Lung (tissue), 17 donors: ENCODE measurements at places on chromosomes 13 and 19. TPM values are rescaled to one million over a fixed set of nuclear protein-coding genes. Genes with fewer than 3 reads are reported as not detected.
A peak's percentile ranks its signal among the peaks of the same experiment; 100 is the strongest.

DNA sequence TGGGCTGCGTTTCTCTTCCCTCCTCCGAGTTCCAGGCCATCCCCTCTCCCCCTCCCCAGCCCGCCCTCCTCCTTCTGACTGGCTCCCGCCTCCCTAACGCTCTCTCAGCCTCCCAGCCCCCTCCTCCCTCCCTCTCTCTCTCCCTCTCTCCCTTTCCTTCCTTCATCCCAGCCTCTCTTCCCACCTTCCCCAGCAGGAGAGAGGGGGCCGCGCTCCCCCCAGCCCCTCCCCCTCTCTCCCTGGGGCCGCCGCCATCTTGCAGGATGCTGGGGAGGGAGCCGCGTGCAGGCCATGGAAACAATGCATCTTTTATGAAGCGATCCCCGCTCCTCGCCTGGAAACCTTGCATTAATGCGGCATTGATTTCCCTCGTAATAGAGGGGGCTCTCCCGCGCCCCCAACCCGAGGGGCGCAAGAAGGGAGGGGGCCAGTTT, 42.6 kb upstream of the ADGRL1 start:
- no peaks in the 10 kb centered on the region for H3K27me3 ChIP-seq
- no peaks in the 10 kb centered on the region for H3K36me3 ChIP-seq
- no peak overlapping the region for H3K4me3 ChIP-seq
- H3K4me1 ChIP-seq, result no peaks in the 10 kb centered on the region

DNA sequence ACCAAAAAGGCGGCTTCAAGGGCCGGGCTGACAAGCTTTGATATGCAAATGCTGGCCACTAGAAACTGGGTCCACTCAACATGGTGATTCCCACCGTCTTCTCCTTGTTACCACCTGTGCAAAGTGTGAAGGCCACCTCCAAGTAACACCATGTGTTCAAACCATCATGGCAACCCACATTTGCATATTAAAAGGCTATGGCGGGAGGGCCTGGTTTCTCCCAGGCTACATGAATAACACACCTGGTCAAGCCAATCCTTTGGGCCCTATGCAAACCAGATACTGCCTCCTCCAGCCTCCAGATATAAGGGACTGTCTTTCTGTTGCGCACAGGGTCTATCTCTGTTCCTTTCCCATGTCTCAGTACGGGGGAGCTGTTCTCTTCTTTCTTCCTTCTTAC, 36.6 kb upstream of the ZSCAN5A start:
- no peaks in the 10 kb centered on the region for H3K27me3 ChIP-seq
- no peak for DNase-seq
- H3K36me3 ChIP-seq, result no peaks in the 10 kb centered on the region

GRCh38 chr13:97215325-97215724, 6.8 kb upstream of the MBNL2 start:
- no peak overlapping the region for H3K4me3 ChIP-seq
- H3K27ac ChIP-seq, result no peak overlapping the region
- DNase-seq, result no peak
- H3K36me3 ChIP-seq, result no peaks in the 10 kb centered on the region
- no peaks in the 10 kb centered on the region for H3K27me3 ChIP-seq

- peak overlapping the region; percentile 15 for H3K27ac ChIP-seq
- H3K36me3 ChIP-seq, result peaks cover 9% of the 10 kb centered on the region
- DNase-seq, result no peak
- peaks cover 1% of the 10 kb centered on the region for H3K4me1 ChIP-seq
- no peaks in the 10 kb centered on the region for H3K27me3 ChIP-seq
Observed at GRCh38 chr13:99237981-99238662, 20.1 kb downstream of the GPR18 start.

GRCh38 chr13:31088826-31089420, 72.8 kb downstream of the HSPH1 start:
- H3K27ac ChIP-seq, result no peak overlapping the region
- no peaks in the 10 kb centered on the region for H3K36me3 ChIP-seq

GRCh38 chr13:73861136-73861535, 273.1 kb downstream of the KLF12 start:
- no peaks in the 10 kb centered on the region for H3K4me1 ChIP-seq
- DNase-seq, result no peak
- H3K27me3 ChIP-seq, result no peaks in the 10 kb centered on the region
- no peaks in the 10 kb centered on the region for H3K36me3 ChIP-seq

GRCh38 chr19:6719992-6720368, 470 bp downstream of the C3 start:
- DNase-seq, result no peak
- H3K27me3 ChIP-seq, result no peaks in the 10 kb centered on the region
- H3K27ac ChIP-seq, result peak overlapping the region; percentile 44
- no peaks in the 10 kb centered on the region for H3K4me1 ChIP-seq
- peaks cover 6% of the 10 kb centered on the region for H3K36me3 ChIP-seq

GRCh38 chr19:4939466-4939865, 29.4 kb upstream of the KDM4B start:
- no peak for DNase-seq
- H3K4me1 ChIP-seq, result no peaks in the 10 kb centered on the region
- H3K27me3 ChIP-seq, result no peaks in the 10 kb centered on the region
- H3K27ac ChIP-seq, result no peak overlapping the region

GRCh38 chr19:5628461-5628860, 5.6 kb downstream of the SAFB start:
- peaks cover 2% of the 10 kb centered on the region for H3K27me3 ChIP-seq
- peaks cover 44% of the 10 kb centered on the region for H3K36me3 ChIP-seq
- DNase-seq, result no peak
- peaks cover 44% of the 10 kb centered on the region for H3K4me1 ChIP-seq

- H3K27me3 ChIP-seq, result no peaks in the 10 kb centered on the region
- no peak overlapping the region for H3K4me3 ChIP-seq
- no peak overlapping the region for H3K27ac ChIP-seq
- H3K36me3 ChIP-seq, result no peaks in the 10 kb centered on the region
Observed at GRCh38 chr19:53812335-53812734, 11.8 kb downstream of the NLRP12 start.

DNA sequence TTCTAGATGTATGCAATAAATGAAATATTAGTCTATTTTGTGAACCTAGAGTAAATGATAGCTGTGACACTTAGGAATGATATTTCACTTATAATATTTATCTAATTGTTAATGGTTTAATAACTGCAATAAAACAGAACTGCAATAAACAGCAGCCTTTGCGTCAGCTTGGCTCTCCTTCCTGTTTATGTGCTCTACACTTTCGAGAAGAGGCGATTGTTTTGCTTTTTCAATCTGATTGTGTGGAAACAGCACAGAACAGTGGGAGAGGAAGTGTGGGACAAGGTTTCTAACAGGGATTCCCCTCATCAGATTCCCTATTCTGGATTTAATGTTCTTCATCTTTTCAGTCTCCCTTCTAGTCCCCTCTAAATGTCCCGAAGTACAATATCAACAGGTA, 17.3 kb upstream of the TRPC4 start:
- no peaks in the 10 kb centered on the region for H3K4me1 ChIP-seq
- no peak overlapping the region for H3K4me3 ChIP-seq
- H3K36me3 ChIP-seq, result no peaks in the 10 kb centered on the region
- no peak overlapping the region for H3K27ac ChIP-seq
- DNase-seq, result no peak

- DNase-seq, result peak; percentile 38
- peaks cover 9% of the 10 kb centered on the region for H3K4me1 ChIP-seq
- no peak overlapping the region for H3K4me3 ChIP-seq
- no peaks in the 10 kb centered on the region for H3K27me3 ChIP-seq
Observed at GRCh38 chr13:50587115-50587514, 256.4 kb downstream of the DLEU7 start.

DNA sequence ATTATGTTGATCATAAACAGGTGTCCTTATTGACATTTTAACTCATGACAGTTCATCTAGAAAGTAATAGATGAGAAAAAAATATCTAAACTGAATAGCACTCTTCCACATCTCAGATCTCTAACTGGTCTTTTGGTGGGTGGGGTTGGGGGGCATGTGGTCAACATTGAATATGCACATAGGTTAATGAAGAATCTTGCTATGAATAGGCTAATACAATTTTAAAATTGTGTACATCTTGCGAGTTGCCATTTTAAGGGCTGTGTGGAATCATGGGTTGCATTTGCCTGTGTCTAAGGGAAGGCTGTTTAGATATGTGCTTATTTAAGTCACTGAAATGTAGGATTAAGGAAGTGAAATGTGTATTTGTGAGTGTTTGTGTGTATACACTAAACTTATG, 346.0 kb downstream of the ITGBL1 start:
- no peak for DNase-seq
- no peaks in the 10 kb centered on the region for H3K4me1 ChIP-seq
- H3K36me3 ChIP-seq, result no peaks in the 10 kb centered on the region
- H3K27ac ChIP-seq, result no peak overlapping the region
- H3K4me3 ChIP-seq, result no peak overlapping the region

NLRP9 gene
- not detected for polyA plus RNA-seq

KCNC3 gene
- 5.7 TPM for polyA plus RNA-seq

BRD4 gene
- 30.8 TPM for polyA plus RNA-seq

RFX2 gene
- polyA plus RNA-seq, result 13.1 TPM

CDX2 gene
- polyA plus RNA-seq, result not detected

LRRC8E gene
- polyA plus RNA-seq, result 3.7 TPM

POU2F2 gene
- 1.9 TPM for polyA plus RNA-seq

PRR36 gene
- 0.30 TPM for polyA plus RNA-seq
